ENCODE measurements at places on chromosomes 7 and 10.

DNA sequence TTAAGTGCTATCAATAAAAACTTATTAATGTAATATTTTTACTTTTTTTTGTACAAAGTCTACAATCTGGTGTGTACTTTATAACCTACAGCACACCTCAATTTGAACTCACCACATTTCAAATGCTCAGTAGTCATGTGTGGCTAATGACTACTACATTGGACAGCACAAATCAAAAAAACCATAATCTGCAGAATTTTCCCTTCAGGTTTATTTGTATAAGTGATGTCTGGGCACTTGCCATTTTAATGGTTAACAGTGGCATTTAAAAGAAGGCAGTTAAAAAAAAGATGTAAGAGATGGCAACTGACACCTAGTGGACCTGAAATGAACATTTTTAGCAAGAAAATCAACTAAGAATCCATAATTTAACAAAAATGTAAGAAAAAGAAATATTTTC lies 124.6 kb upstream of the NRBF2 start:
- no peak for DNase-seq

GRCh38 chr7:53111031-53111430 lies 75.6 kb downstream of the POM121L12 start:
- DNase-seq: no peak

DNA sequence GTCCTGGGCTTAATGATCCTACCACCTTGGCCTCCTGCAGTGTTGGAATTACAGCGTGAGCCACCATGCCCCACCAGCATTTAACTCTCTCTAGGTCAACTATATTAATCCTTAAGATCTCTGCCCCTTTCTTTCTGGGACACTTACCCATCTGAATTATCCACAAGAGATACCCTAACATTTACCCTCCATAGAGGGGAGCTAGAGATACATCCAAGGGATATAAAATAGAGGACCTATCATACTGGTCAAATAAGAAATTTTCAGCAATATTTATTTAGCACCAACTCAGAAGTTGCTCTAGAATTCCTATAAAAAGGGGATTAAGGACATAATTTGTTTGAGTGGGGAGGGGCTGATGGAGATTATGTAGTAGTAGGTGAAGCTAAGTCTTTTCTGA lies 96.5 kb downstream of the OTUD1 start:
- DNase-seq: no peak

DNA sequence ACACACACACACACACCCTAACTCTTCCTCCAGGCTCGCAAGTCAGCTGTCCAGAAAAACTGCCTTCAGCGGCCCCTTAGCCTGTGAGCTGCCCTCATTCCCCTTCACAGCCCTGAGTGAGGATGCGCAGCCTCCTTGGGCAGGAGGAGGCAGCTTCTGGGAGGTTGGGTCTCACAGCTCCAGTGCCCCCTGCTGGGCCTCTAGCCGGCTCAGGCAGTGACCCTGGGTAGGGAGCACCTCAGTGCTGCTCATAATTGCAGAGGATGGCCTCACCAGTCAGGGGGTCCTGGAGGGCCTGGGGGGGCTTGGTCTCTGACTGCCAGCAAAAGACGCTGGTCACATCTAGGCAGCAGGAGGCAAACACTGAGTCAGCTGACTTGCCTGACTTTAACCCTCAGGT lies 43.7 kb downstream of the ZNF273 start:
- no peak for DNase-seq

- DNase-seq: no peak
Observed at GRCh38 chr7:2724453-2725177, 36.6 kb downstream of the AMZ1 start.

- no peak for DNase-seq
Observed at GRCh38 chr7:1695800-1696454, 25.9 kb downstream of the ELFN1 start.

- peak; percentile 47 for DNase-seq
Observed at GRCh38 chr7:108027239-108027638, 24.3 kb upstream of the LAMB1 start.

DNA sequence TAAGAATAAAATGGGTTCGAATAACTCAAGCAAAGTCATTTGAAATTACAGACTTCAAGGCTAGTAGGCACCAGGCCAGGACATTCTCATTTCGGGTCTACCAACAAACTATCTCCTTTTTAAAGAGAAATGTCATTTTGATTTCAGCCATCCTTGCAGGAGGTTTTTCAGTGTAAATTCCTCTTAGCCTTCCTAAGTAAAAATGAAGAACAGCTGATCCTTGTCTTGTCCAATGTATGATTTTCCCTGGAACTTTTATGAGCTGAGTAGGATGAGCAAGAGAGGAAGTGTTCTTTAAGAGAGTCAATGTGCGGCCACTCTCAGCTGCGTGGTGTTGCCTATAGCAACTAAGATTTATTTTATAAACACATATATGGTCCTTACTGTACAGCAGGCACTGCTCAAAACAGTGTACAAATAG lies 110.1 kb downstream of the PLCE1 start:
- peak; percentile 74 for DNase-seq

- DNase-seq: peak; percentile 33
Observed at GRCh38 chr10:80454513-80455460, 677 bp downstream of the TSPAN14 start.

- peak; percentile 97 for DNase-seq
Observed at GRCh38 chr7:50826371-50827172, 43.9 kb upstream of the GRB10 start.

GRCh38 chr10:131621784-131622624 lies 278.8 kb upstream of the PPP2R2D start:
- no peak for DNase-seq

DNA sequence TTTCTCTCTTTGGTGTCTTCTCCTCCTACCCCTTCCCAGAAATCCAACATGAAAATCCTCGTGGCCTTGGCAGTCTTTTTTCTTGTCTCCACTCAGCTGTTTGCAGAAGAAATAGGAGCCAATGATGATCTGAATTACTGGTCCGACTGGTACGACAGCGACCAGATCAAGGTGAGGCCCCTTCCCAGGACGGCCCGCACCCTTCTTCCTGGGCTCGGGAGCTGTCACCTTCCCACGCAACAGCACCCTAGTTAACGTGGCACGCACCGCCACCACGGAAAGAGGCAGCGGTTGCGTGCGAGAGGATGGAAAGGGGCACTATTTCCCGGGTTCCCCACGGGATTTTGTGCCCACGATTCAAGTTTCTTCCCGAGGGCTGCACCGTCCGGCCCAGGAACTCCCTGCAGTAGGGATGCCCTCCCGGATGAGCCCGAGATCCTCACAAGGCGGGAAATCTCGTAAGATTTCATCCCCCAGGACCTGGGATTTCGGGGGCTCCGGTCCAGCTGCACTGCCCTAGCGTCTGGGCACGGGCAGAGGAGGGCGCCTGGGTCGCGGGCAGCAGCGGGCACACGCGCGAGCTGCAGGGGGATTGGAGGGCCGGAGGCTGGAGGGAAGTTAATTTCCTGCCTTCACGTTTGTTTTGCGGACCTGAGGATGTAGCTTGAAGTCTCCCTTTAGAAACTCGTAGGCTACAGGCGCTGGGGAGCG lies 834 bp downstream of the TAC1 start:
- no peak for DNase-seq

GRCh38 chr7:83588602-83589240 lies 60.2 kb downstream of the SEMA3E start:
- no peak for DNase-seq

DNA sequence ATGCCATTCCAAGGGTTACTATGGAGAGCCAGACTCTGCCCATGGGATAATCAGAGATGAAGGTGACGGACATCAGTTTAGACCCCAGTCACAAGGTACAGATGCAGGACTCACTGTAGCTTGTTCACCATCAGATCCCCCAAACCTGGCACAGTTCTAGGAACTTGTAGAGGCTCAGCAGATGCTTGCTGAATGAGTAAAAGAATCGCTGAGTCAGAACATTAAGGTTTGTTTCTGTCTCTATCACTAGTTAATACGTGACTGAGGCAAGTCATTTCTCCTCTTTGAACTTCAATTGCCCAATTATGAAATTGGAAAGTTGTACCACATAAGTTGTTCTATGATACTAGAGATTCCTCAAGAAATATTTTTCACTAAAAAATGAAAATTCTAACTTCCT lies 65.1 kb downstream of the PPP1R3C start:
- no peak for DNase-seq

DNA sequence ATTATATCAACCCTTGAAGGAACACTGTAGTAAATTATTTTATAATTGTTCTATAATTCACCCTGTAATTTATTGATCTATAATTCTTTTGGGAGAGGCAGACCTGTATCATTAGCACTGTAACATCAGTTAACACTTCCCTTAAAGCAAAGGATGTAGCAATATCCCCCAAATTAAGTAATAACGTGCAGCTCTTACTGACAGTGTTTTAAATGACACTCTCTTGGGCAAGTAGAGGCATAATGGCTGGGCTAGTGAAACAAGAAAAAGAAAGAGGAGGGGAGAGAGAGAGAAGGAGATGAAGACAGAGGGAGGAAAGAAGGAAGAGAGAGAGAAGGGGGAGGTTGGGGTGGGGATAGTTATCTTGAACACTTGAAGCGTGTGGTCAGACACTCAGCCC lies 161.0 kb upstream of the RNF32 start:
- DNase-seq: no peak

DNA sequence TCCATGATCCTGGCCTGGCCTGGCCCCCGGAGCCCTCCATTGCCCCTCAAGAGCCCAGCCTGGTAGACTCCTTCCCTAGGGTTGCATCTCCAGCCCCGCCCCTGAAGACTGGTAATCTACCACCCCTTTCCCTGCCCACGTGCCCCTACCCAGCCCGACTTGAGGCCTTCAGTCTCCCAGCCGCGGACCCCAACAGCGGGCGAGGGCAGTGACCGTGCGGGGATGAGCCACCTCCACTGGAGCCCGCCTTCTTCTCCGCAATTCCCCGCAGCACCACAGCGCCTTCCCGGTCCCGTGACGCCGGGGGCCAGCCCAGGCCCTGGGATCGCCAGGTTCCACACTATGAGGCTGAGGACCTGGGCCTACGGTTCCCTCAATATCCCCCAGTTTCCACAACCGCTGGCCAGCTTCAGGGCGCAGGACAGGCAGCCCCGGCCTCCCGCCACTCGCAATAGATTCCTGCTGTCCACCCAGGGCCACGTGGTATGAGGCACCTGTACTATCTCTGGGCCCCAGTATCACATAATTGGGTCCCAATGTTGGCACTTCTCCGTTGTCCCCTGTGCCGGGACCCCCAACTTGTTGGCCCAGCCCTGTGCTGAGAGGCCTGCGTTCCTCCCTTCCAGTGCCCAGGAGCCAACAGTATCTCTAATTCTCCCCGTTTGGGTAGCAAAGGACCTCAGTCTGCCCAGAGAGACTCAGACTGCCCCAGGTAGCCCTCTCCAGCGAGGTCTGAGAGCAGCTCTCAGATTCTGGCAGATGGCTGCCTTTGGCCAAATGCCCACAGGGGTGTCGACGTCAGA lies 1.1 kb upstream of the GPRIN2 start:
- DNase-seq: no peak

GRCh38 chr10:30675791-30676718 lies 46.5 kb upstream of the LYZL2 start:
- no peak for DNase-seq

DNA sequence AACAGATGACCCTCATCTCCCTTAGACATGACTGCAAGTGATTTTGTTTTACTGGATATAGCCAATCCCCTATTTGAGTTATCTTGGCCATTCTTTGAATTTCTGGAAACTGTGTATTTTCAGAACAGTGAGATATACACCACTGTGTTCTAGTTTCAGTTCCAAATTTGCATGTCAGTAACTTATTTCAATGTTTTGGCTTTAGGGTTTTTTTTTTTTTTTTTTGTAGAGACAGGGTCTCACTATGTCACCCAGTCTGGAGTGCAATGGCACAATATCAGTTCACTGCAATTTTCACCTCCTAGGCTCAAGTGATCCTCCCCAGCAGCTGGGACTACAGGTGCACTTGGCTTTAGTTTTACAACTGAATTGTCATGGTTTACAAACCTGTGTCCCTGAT lies 67.2 kb downstream of the ATAD1 start:
- no peak for DNase-seq

GRCh38 chr10:95125582-95125981 lies 56.3 kb upstream of the CYP2C8 start:
- DNase-seq: no peak

DNA sequence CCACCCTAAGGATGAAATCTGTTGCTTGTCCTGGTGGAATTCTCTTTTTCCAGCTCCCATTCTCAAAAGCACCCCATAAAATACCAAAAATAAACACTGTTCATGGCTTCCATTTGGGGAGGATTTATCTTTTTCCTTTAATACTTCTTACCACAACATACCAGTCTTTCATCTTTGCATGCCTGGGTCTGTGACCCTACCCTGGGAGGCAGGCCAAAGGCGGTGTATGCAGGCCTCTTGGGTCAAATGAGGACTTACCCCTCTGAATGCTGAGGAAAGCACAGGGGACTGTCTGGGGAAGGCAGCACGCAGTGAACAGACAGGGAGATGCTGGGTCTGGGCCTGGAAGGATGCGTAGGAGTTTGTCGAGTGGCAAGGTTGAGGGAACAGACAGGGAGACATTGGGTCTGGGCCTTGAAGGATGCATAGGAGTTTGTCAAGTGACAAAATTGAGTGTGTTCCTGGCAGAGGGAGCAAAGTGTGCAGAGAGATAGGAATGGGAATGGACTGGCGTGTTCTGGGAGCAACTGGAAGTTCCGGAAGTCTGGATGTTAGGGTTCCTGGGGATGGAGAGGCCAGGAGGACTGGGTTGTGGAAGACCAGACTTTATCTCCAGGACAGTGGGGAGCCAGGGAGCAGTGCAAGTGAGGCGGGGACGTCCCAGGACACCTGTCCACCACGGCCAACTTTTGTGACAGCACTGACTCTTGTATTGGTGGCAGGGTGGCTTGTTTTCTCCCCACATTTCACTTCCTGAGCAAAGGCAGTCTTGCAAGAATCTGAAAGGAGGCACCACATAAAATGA lies 40.8 kb downstream of the MYL10 start:
- no peak for DNase-seq

GRCh38 chr10:49616421-49617101 lies 2.7 kb downstream of the CHAT start:
- DNase-seq: no peak

- DNase-seq: no peak
Observed at GRCh38 chr7:16851829-16852228, 30.0 kb downstream of the AGR3 start.

DNA sequence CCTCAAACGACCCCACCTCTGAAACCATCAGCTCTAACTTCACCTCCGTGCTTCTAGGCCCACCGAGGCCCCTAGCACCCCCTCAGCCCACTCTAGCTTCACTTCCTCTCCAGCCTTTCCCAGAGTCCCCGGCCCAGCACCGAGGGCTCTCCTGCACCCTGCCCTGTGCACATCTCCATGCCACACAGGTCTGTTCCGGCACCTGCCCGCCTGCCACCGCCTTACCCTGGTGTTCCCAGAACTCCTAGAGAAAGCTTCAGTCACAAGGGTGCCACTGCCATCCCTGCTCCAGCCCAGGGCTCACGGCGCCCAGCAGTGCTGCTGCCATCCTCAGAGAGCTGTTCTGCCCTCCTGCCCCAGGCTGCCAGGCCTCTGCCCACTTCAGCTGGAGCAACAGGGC lies 61.3 kb upstream of the INSIG1 start:
- no peak for DNase-seq

- DNase-seq: no peak
Observed at GRCh38 chr7:31553661-31554081, 39.8 kb downstream of the ITPRID1 start.
